Suprapubic skin (tissue), 4 donors: ENCODE measurements at places on chromosomes 4 and X. TPM values are rescaled to one million over a fixed set of nuclear protein-coding genes. Genes with fewer than 3 reads are reported as not detected.

The FATE1 gene
- total RNA-seq = not detected

The PGRMC1 gene
- total RNA-seq = 56.8 TPM

The AMER1 gene
- total RNA-seq = 6.4 TPM

The SLC6A8 gene
- total RNA-seq = 43.1 TPM

The BEND2 gene
- total RNA-seq = not detected

The CORIN gene
- total RNA-seq = 1.2 TPM

The BMPR1B gene
- 1.2 TPM for total RNA-seq

The PF4V1 gene
- not detected for total RNA-seq

The CSTF2 gene
- 15.1 TPM for total RNA-seq

The AADAT gene
- 0.98 TPM for total RNA-seq

The ATP1B4 gene
- total RNA-seq = not detected

- H3K27ac ChIP-seq = no peak overlapping the region
- H3K4me3 ChIP-seq = no peak overlapping the region
- DNase-seq = no peak
- peaks cover 80% of the 10 kb centered on the region for H3K27me3 ChIP-seq
These were observed 61.6 kb upstream of the NKX1-1 start for GRCh38 chr4:1467581-1468458.

GRCh38 chr4:131348263-131348662 lies 1800.8 kb upstream of the PCDH10 start:
- H3K27ac ChIP-seq = no peak overlapping the region
- no peaks in the 10 kb centered on the region for H3K4me1 ChIP-seq
- no peaks in the 10 kb centered on the region for H3K36me3 ChIP-seq
- H3K4me3 ChIP-seq = no peak overlapping the region

DNA sequence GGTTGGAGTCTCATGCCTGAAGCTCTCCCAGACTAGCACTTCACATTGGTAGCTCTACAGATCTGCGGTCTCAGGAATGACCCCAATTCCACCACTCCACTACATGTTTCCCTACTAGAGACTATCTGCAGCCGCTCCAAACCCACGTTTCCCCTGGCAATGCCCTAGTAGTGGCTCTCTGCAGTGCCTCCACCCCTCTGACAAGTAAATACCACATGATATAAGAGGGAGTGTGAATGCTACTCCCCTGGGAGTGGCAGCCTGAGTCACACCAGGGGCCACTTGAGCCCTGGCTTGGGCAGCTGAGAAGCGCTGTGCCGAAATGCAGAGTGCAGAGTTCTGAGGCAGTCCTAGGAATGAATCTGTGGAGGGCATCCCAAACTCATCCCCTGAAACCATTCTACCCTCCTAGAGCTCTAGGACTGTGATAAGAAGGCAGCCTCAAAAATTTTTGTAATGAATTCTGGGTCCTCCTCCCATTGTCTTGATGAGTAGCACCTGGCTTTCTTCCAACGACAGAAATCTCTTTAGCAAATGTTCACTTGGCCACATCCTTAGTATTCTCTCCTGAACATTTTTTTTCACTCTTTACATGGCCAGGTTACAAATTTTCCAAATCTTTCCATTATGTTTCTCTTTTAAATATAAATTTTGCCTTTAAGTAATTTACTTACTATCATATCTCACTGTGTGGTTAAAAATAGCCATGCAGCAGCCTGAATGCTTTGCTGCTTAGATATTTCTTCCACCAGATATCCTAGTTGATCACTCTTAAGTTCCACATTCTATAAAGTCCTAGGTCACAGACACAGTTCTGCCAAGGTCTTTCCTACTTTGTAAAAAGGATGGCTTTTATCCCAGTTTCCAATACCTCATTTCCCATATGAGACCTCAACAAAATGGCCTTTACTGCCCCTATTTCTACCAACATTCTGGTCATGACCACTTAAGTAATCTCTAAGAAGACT lies 160.2 kb upstream of the CPEB2 start:
- DNase-seq = no peak
- H3K27me3 ChIP-seq = no peaks in the 10 kb centered on the region
- no peak overlapping the region for H3K4me3 ChIP-seq
- H3K27ac ChIP-seq = no peak overlapping the region
- H3K36me3 ChIP-seq = no peaks in the 10 kb centered on the region

GRCh38 chr4:116665716-116666115 lies 419.7 kb downstream of the TRAM1L1 start:
- H3K4me3 ChIP-seq = no peak overlapping the region
- H3K4me1 ChIP-seq = no peaks in the 10 kb centered on the region
- H3K27me3 ChIP-seq = no peaks in the 10 kb centered on the region

DNA sequence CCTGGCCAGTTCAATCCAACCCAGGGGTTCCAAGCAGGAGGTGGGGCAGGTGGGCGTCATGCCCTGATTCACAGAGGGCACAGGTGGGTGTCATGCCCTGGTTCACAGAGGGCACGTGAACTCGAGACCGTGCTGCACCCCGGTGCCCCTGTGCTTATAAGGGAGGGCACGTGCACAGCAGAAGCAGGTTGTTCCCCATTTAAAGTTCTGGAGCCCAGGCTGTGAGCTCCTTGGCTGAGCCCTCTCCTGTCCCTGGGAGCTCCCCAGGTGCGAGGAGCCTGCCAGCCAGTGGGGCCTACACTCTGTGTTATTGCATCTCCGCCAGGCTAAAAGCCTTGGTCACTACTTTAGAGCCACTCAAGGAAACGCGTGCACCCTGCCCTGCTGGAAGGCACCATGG lies 3.2 kb upstream of the CPZ start:
- no peaks in the 10 kb centered on the region for H3K36me3 ChIP-seq
- peaks cover 19% of the 10 kb centered on the region for H3K4me1 ChIP-seq
- H3K27me3 ChIP-seq = peaks cover 82% of the 10 kb centered on the region
- H3K27ac ChIP-seq = no peak overlapping the region

DNA sequence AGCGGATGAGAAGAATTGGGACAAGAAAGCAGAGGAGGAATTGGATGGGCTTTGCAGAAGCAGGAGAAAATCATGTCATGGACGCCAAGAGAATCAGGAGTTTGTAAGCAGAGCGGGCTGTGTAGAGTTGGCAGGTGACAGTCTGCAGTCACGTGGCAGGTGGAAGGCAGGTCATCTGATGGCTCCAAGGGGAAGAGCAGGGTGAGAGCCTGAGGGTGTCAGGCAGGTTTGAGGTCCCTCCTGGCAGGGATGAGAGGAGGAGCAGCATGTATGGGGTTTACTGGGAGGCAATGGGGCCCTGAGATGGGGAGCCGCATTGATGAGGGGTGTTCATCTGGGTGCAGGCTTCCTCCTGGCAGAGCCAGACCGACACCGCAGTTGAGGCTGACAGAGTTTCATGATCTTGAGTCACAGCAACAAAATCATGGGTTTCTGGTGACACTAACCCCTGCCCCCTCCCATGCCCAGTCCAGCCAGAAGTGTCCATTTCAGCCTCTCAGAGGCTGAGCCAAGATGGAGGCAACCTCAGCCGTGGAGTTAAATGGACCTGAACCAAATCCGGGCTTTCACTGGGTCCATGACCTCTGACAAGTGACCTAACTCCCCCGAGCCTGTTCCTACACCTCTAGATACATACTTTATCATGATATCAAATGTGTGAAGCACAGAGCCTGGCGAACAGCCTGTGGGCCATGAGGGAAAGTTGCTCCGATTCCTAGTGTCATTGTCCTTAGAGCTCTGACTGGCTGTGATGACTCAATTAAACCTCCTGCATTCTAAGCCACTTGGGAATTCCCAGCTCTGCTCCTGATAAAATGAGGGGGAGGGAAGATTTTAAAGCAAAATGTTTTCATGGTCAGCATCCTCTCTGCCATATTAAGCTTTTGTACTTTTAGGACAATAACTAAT lies 36.1 kb downstream of the EVC start:
- H3K4me3 ChIP-seq = no peak overlapping the region
- H3K36me3 ChIP-seq = peaks cover 42% of the 10 kb centered on the region
- no peak for DNase-seq
- no peaks in the 10 kb centered on the region for H3K4me1 ChIP-seq
- H3K27ac ChIP-seq = no peak overlapping the region
- H3K27me3 ChIP-seq = no peaks in the 10 kb centered on the region

- H3K36me3 ChIP-seq = no peaks in the 10 kb centered on the region
- no peak overlapping the region for H3K27ac ChIP-seq
- H3K4me1 ChIP-seq = no peaks in the 10 kb centered on the region
- H3K27me3 ChIP-seq = no peaks in the 10 kb centered on the region
- no peak overlapping the region for H3K4me3 ChIP-seq
These were observed 114.9 kb upstream of the GPRIN3 start for GRCh38 chr4:89422441-89422990.

GRCh38 chr4:153808175-153808574 lies 19.3 kb upstream of the SFRP2 start:
- DNase-seq = no peak
- H3K27me3 ChIP-seq = no peaks in the 10 kb centered on the region
- H3K4me1 ChIP-seq = no peaks in the 10 kb centered on the region
- no peak overlapping the region for H3K4me3 ChIP-seq
- H3K36me3 ChIP-seq = no peaks in the 10 kb centered on the region

DNA sequence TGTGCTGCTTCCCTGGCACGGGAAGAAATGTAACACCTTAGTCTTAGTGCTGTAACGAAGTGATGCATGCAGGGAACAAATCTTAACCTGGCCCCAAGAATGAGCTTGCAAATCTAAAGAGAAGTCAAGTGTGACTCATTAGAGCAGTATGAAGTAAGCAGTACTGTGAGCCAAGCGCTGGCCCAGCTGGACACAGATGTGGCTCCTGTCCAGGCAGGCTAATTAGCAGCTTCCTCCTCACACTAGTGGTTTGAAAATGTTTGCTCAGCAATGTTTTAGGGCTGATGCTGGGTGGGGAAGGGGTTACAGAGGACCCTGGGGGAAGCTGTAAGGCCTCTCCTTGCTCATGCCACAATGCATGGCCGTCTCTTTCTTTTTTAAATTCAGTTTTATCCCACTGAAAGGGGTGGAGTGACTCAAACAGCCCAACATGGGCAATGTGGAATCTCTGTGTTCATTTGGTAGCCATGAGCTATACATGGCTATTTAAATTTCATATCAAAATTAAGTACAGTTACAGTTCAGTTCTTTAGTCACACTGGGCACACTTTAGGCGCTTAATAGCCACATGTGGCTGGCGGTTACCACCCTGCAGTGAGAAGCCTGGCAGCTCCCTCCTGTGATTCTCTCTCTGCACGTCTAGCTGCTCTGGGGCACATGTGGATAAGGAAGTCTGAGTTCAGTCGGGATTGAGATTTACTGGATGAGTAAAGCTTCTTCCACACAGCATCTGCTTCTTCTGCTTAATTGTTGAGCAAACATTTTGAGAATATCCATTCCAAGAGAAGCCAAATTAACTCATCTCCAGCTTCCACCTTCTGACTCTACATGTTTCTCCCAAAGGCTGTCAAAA lies 48.8 kb downstream of the MAP7D2 start:
- H3K27me3 ChIP-seq = no peaks in the 10 kb centered on the region
- H3K4me1 ChIP-seq = peaks cover 11% of the 10 kb centered on the region
- no peak overlapping the region for H3K27ac ChIP-seq
- H3K4me3 ChIP-seq = no peak overlapping the region

- H3K4me1 ChIP-seq = peaks cover 9% of the 10 kb centered on the region
- no peaks in the 10 kb centered on the region for H3K36me3 ChIP-seq
These were observed 146.9 kb downstream of the FNIP2 start for GRCh38 chr4:158915683-158916241.

GRCh38 chrX:9087271-9088040 lies 53.5 kb upstream of the FAM9B start:
- no peak for DNase-seq
- H3K4me1 ChIP-seq = no peaks in the 10 kb centered on the region
- no peak overlapping the region for H3K27ac ChIP-seq
- H3K4me3 ChIP-seq = no peak overlapping the region

GRCh38 chr4:90824266-90825150 lies 697.3 kb downstream of the CCSER1 start:
- DNase-seq = no peak
- no peak overlapping the region for H3K27ac ChIP-seq
- no peak overlapping the region for H3K4me3 ChIP-seq
- no peaks in the 10 kb centered on the region for H3K4me1 ChIP-seq

GRCh38 chr4:57018980-57019379 lies 40.3 kb downstream of the POLR2B start:
- H3K27me3 ChIP-seq = no peaks in the 10 kb centered on the region
- H3K36me3 ChIP-seq = peaks cover 86% of the 10 kb centered on the region
- H3K4me3 ChIP-seq = no peak overlapping the region
- no peaks in the 10 kb centered on the region for H3K4me1 ChIP-seq
- no peak for DNase-seq

DNA sequence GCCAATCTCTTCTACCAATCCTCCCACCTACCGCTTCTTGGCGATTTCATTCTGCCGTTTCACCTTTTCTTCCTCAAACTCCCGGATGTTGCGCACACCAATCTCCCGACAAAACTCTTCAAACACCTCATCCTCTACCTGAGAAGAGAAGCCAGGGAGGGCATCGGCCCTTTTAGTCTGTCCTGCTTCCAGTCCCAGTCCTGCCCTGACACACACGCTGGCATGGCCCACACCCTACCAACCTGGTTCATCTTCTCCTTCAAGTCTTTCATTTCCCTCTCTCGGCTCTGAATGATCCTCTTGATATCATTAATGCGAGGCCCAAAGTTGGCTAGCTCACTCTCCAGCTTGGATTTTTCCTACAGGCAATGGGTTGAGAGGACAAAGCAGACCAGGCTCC lies 18.9 kb downstream of the SMC1A start:
- no peaks in the 10 kb centered on the region for H3K4me1 ChIP-seq
- H3K36me3 ChIP-seq = peaks cover 59% of the 10 kb centered on the region
- DNase-seq = no peak
- no peak overlapping the region for H3K27ac ChIP-seq
- H3K4me3 ChIP-seq = no peak overlapping the region

- no peak overlapping the region for H3K27ac ChIP-seq
- H3K4me3 ChIP-seq = no peak overlapping the region
- H3K4me1 ChIP-seq = no peaks in the 10 kb centered on the region
- no peak for DNase-seq
- H3K27me3 ChIP-seq = no peaks in the 10 kb centered on the region
- no peaks in the 10 kb centered on the region for H3K36me3 ChIP-seq
These were observed 30.2 kb upstream of the NKRF start for GRCh38 chrX:119636419-119636818.

DNA sequence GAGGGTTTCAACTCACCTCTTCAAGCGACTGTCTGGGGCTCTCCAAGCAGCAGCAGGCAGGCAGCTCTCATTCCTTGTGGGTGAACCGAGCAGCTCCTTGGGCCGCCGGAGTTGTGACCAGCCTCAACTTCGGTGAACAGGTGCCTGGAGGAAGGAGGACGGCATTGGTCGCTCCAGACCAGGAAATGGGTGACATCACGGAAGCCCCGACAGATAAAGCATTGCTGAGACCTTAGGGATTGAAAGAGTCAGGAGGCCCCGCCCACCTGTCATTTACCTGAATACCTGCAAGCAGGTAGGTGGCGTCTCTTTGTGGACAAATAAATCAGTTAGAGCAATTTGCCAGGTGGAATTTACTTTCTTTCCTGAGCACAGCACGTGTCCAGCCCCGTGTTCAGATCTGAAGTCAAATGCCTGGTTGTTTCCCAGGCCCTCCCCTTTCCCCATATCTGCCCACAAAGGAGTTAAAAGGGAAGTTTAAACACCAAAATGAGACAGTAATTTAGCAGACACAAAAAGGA lies at the start of gene LNX1:
Gene LNX1, minus strand, starts transcription at position 115 of the 521 bp plus-strand sequence. CDS start 17,484 bp downstream, outside the sequence.
- H3K27ac ChIP-seq = peak within 1 kb of the TSS; percentile 73
- no peaks in the 10 kb centered on the region for H3K27me3 ChIP-seq
- peak within 1 kb of the TSS; percentile 42 for H3K4me3 ChIP-seq
- DNase-seq = peak; percentile 83
- H3K36me3 ChIP-seq = no peaks in the 10 kb centered on the region

GRCh38 chr4:176484301-176484984 lies 164.7 kb downstream of the SPCS3 start:
- H3K4me3 ChIP-seq = no peak overlapping the region
- H3K36me3 ChIP-seq = no peaks in the 10 kb centered on the region

GRCh38 chr4:114479595-114479994 lies 119.0 kb upstream of the UGT8 start:
- no peaks in the 10 kb centered on the region for H3K36me3 ChIP-seq
- no peaks in the 10 kb centered on the region for H3K4me1 ChIP-seq
- H3K4me3 ChIP-seq = no peak overlapping the region

GRCh38 chr4:84957514-84958420 lies 8.7 kb downstream of the WDFY3 start:
- no peaks in the 10 kb centered on the region for H3K27me3 ChIP-seq
- H3K4me3 ChIP-seq = no peak overlapping the region
- no peak for DNase-seq
